Left cardiac atrium (tissue), 4 donors: ENCODE measurements at places on chromosomes 1 and 21. TPM values are rescaled to one million over a fixed set of nuclear protein-coding genes. Genes with fewer than 3 reads are reported as not detected.

DNA sequence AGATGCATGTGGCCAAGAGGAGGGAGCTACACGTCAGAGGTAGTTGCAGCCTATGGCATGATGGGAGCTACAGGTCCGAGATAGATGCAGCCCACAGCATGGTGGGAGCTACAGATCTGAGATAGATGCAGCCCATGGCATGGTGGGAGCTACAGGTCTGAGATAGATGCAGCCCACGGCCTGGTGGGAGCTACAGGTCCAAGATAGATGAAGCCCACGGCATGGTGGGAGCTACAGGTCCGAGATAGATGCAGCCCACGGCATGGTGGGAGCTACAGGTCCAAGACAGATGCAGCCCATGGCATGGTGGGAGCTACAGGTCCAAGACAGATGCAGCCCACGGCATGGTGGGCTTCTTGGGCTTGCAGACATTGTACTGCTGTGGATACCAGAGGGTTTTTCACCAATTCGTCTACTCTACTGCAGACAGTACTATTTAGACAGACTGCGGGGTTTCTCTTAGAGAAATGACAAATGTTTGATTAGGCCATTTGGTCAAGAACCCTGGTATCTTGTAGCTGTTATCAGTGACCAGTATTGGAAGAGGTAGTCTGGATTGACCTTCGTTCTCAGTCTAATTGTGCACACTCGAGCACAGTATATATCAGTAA, 127.4 kb downstream of the DHRS3 start:
- DNase-seq = no peak

DNA sequence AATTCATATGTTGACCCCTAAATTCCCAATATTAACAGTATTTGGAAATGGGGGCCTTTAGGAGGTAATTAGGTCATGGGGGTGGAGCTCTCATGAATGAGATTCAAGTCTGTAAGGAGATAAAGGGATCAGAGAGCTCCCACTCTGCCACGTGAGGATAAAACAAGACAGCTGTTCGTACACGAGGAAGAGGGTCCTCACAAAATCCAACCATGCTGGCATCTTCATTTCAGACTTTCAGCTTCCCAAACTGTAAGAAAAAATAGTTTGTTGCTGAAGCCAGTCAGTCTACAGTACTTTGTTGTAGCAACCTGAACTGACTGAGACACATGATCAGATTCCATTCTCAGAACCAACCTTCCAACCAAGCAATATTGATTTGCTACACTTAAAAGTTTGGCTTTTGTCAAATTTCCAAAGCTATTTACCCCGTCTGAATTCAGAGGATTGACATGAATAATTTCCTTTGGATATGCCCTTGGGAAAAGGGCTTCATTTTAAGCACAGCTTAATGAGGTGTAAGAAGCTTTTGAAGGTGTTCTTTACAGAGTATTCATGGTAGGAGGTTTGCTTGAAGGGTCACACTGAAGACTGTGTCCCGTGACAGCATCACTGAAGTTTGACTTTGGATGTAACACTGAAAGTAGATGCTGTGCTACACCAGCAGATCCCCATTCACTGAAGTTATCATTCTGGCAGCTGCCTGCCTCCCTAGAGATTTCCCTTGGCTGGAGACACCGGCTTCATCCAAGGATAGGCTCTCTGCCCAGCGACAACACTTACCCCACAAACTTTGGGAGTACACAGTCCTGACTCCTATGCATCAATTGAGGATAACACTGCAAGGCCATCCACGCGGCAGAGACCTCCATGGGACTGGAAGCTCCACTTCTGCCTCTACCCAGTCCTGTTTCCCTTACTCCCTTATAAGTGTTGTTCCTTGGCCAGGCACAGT, 4.9 kb upstream of the OMA1 start:
- DNase-seq = no peak

Gene COL18A1
- 53.4 TPM for total RNA-seq

- no peak for DNase-seq
Observed at GRCh38 chr1:243343970-243344937, 88.4 kb downstream of the SDCCAG8 start.

DNA sequence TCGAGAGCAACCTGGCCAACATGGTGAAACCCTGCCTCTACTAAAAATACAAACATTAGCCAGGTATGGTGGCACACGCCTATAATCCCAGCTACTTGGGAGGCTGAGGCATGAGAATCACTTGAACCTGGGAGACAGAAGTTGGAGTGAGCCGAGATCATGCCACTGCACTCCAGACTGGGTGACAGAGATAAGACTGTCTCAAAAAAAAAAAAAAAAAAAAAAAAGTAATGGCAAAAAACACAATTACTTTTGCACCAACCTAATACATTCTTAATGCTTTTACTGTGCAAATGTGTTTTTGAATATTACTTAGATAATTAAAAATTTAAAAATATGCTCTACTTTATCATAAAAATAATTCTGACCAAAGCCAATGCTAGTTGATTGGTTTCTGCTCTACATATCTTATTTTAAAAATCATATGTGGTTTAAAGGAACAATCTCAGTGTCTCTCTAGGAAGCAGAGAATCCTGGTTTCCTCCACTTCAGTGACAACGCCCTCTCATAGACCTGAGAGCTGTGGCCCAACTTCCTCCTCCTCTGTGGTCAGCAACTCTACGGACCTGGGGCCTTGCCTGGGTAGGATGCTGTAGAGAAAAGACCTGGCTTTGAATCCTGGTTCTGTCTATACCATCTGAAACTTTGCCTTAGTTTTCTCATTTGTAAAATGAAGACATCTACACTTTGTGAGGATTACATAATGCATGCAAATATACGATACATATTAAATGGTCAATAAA, 64.7 kb downstream of the TGFBR3 start:
- no peak for DNase-seq

DNA sequence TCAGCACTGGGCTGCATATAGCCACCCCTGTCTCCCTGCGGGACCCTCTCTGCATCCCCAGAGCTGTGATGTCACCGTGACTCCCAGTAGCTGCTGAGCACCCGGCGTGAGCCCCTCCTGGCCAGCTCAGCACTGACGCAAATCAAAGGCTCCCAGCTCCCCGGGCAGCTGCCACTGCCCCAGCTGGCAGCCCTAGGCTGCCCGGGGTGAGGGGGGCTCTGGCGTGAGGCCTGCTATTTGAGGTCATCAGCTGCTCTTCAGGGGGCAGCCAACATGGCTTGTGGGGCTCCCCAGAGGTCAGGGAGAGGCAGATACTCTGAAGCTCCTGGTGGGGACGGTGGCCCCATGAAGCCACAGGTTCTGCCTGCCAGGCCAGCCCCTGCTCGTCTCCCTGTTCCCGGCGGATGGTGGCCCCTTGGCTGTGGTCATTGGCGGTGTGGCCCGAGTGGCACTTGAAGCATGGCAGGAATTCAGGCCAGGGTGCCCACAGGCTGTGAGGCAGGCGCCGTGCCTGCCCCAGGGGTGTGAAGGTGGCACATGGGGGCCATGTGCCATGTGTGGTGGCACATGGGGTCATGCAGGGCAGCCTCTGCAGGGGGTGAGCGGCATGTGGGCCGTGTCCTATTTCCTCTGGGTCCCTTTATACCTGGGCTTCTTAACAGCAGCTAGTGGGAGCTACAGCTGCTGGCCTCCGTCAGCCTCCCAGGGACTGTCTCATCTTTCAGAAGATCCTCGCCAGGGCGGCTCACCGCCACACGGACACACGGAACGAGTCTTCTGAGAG, 85.4 kb downstream of the SIK1 start:
- DNase-seq = peak; percentile 36

DNA sequence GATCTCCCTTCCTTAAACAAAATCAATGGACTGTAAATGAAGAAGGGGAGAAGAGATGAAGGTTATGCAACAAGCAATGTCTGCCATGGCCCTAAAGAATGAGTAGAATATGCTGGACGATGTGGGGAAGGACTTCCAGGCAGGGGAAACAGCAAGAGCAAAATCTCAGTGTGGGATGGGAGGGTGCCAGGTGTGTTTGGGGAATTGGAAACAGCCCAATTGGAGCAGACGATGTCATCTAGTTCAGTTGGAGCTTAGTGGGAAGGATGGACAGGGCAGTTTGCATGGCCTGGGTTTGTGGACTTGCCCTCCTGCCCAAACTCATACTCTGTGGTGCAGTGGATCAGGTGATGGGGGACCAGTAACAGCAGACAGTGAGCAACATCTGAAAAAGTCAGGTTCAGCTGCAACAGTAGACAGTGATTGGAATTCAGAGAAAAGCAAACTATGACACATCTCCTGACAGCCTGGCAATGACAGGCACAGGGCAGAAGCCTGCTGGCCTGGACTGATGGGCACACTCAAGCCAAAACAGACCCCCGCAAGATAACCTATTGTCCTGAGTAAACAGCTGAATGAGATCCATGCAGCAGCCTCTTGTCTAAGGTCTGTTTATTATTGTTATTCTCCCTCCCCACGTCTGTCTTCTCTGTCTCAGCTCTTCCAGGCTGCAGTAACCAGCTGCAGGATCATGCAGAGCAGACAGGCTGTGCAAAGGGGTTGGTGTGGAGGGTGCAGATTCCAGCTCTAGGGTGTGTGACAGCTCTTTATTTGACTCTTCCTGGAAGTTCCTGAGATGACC, 50.5 kb upstream of the PRELP start:
- no peak for DNase-seq

Gene OPTC
- total RNA-seq = not detected

DNA sequence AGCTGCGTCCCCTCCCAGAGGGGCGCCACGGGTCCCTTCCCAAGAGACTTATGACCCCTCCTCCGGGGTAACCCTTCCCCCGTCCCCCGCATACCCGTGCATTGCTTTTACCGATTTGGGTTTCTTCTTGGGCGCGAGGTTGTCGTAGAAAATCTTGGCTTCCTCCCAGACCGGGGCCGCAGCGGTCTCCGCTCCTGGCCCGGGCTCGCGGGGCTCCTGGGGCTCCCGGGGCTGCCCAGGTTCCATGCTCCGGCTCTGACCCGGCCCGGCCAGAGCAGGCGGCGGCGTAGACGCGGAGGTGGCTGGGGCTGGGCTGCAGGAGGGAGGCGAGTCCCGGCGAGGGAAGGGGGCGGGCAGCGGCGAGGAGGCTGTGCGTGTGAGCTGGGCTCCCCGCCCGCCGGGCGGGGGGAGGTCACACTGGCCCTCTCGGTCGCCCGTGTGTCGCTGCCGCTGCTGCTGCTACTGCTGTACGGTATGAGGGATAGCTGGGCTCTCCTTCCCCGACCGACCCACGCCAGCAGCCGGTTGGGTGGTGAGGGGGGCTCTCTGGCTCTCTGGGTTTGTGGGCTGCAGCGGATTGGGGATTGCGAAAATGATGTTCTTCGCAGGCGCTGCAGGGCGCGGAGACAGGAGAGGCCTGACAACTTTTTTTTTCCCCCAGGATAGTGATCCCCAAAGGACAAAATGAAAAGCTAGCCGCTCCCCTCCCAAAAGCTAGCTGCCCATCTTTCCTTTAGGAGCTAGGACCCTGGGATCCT, at the start of gene NT5C1A:
Gene NT5C1A (minus strand): TSS at position 315 of the 758 bp plus-strand sequence. CDS start 69 bp downstream, at position 246.
- DNase-seq = peak; percentile 43

Gene CYP4Z1
- total RNA-seq = 1.1 TPM

Gene NTRK1
- 2.1 TPM for total RNA-seq

GRCh38 chr1:1075148-1075935, 1.2 kb upstream of the RNF223 start:
- DNase-seq = peak; percentile 22

DNA sequence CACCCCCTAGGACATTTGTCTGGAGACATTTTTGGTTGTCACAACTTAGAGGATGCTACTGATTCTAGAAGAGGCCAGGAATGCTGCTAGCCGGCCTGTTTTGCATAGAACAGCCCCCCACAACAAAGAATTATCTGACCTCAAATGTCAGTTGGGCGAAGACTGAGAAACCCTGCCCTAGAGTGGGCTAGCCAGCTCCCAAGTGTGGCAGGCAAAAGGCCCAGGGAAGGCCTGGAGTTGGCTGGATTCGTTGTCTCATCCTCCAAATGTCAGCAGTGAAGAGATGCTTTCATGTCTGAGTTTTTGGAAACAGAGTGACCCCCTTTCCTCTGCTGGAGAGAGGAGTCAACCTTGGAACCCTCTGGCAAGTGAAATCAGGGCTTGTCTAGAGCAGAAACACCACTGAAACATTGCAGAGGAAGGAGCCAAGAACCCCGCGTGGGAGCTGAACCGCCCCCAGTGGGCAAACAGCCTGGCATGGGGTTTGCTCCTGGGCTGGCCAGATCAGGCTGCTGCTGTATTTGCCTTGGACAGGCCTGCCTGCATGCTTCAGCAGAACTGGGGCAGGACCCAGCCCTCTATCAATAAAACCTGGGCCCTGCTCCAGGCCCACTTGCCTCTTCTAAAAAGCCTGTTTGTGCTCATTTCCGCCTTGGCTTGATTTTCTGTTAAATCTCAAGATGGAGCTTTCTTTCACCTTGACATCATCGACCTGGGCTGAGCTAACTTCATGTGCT, 32.9 kb downstream of the RASSF5 start:
- DNase-seq = peak; percentile 71

- no peak for DNase-seq
Observed at GRCh38 chr21:45209046-45209445, 78.6 kb downstream of the POFUT2 start.

DNA sequence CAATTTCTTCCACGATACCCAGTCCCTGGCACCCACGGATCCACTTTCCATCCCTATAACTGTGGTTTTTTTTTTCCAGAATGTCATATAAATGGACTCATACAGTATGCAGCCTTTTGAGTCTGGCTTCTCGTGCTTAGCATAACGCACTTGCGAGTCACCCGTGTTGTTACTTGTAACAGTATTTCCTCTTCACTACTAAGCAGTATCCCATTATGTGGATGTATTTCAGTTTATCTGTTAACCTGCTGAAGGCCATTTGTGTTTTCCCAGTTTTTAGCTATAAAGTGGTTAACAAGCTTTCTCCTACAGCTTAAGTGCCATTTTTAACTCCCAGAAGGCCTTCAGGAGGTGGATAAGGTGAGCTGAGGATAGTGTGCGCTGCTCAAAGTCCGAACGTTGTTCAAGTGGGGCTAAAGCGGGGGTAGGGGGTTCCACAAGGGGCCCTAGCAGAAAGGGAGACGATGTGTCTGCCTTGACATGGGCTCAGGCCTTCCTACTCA, 829 bp downstream of the ADAR start:
- no peak for DNase-seq

Gene RO60
- total RNA-seq = 58.2 TPM

DNA sequence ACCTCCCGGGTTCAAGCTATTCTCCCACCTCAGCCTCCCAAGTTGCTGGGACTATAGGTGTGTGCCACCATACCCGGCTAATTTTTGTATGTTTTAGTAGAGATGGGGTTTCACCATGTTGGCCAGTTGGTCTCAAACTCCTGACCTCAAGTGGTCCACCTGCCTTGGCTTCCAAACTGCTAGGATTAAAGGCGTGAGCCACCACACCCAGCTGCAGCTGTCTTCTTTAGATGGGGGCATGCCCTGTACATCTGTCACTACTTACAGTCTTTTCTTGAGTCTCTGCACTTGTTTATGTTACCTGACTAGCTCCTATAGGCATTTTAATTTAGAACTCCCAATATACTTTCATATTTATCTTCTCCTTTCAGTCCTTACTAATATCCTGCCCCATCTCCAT, 64.2 kb downstream of the SELENOF start:
- no peak for DNase-seq

GRCh38 chr1:59149435-59149834, 147.5 kb upstream of the FGGY start:
- DNase-seq = no peak

GRCh38 chr1:204560590-204561150, 44.5 kb downstream of the MDM4 start:
- DNase-seq = no peak

Gene ABCA4
- total RNA-seq = 0.21 TPM

GRCh38 chr1:189821833-189822232, 655.8 kb downstream of the BRINP3 start:
- no peak for DNase-seq
